NCI-H1436 treated with DMSO at 0.1 percent for 48 hours (cell line): ENCODE measurements at places on chromosomes 1 and 21.

DNA sequence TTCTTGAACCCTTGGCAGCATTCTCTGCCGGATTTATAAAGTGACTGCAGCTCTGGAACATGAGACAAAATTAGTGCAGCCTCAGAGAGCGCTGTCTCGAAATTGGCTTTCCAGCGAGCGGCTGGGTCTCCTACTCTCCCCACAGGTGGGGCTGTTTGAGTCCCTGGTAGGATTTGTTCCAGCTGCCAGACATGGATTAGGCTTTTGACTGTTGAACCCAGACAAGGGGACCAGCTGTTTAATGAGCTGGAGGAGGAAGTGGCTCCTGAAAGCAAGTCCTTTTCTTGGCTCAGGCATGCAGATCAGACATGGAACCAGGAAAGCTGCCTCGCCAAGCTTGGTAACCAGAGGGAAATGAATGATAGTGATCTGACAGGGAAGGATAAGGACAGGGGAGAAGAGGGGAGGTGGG is 69.6 kb downstream of the UBIAD1 start:
- DNase-seq: no peak

DNA sequence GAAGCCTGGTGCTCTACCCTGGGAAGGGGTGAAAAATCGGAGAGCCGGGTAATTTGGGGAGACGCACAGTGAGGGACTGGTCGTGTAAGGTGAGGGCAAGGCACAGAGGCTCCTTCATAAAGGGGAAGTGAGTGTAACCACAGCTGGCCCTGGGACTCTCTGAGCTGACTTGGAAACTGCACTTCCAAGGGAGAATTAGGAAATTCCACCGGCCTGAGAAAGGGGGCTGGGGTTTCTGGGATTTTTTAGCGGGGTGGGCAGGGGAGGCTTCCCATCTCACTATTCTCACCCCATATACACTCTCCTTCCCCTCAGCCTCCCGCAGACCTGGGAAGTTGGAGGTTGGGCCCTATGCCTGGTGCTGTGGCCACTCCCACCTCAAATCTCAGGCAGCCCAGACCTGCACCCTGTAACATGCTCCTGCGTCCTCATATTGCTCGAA is 88.3 kb upstream of the IPO9 start:
- no peak for DNase-seq

DNA sequence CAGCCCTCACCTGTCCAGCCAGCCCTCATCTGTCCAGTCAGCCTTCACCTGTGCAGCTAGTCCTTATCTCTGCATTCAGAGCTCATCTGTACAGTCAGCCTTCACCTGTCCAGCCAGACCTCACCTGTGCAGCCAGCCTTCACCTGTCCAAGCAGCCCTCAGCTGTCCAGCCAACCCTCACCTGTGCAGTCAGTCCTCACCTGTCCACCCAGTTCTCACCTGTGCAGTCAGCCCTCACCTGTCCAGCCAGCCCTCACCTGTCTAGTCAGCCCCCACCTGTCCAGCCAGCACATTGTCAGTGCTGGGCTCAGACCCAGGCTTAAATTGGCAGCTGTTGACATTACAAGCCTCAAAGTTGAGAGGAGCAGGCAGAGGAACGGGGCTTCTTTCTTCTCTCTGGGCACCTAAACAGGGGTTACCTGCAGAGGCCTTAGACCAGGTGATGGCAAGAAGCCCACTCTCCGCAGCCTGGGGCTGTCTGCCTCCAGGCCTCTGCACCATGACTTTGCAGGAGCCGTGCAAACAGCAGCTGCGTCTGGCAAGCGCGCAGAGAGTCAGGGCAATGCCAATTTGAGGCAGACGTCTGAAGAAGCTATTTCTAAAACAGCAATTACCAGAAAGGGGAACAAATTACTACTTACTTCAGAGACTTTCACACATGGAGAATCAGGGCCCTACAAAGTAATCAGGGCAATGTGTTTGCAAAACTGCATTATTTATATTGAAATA is 506.1 kb downstream of the NPHP4 start:
- DNase-seq: no peak

GRCh38 chr1:51328926-51329325 is 1.4 kb downstream of the TTC39A start:
- no peak for DNase-seq

- no peak for DNase-seq
Observed at GRCh38 chr1:224196813-224197600, 14.0 kb downstream of the DEGS1 start.

DNA sequence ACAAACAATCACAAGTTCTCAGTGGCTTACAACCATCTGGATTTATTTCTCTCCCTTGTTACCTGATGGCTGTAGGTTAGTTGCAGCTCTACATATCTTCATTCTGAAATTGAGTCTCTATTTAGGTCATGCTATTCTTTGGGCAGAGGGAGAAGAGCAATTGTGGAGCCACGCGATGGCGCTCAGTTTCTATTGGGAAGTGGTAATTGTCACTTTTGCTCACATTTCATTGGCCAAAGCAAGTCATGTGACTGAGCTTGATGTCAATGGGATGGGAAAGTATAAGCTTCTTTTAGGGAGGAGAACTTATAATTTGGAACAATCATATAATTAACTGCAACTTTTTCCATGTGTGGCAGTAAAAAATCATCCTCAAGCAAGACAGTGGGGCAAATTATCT is 166.5 kb downstream of the LMO4 start:
- DNase-seq: no peak

GRCh38 chr1:30765556-30766434 is 8.2 kb upstream of the LAPTM5 start:
- DNase-seq: no peak

DNA sequence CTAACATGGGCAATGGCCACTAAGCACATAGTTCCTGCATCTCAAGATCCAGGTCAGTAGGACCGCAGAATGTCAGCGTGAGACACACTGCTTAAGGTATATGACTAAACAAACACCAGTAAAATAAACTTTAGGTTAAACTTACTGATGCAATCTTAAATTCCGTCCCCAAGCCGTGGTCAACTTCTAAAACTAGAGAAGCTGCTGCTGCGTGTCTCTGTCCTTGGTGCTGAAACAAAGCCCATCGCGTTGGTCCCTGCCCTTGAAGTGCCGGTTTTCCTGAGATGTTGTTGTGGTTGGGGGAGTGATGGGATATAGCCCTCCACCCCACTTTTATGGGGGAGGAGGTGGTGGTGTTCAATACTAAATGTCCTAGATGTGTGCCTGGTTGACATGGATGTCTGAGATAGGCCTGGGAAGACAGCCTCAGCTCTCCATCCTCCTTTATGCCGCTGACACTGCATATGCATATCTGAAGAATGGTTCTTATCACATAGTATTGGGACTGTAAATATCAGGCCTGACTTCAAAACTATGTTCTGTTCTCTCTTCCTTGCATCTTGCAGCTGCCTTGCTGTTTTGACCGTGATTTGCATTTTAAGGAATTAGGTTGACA is 72.0 kb upstream of the KCNA3 start:
- DNase-seq: no peak

DNA sequence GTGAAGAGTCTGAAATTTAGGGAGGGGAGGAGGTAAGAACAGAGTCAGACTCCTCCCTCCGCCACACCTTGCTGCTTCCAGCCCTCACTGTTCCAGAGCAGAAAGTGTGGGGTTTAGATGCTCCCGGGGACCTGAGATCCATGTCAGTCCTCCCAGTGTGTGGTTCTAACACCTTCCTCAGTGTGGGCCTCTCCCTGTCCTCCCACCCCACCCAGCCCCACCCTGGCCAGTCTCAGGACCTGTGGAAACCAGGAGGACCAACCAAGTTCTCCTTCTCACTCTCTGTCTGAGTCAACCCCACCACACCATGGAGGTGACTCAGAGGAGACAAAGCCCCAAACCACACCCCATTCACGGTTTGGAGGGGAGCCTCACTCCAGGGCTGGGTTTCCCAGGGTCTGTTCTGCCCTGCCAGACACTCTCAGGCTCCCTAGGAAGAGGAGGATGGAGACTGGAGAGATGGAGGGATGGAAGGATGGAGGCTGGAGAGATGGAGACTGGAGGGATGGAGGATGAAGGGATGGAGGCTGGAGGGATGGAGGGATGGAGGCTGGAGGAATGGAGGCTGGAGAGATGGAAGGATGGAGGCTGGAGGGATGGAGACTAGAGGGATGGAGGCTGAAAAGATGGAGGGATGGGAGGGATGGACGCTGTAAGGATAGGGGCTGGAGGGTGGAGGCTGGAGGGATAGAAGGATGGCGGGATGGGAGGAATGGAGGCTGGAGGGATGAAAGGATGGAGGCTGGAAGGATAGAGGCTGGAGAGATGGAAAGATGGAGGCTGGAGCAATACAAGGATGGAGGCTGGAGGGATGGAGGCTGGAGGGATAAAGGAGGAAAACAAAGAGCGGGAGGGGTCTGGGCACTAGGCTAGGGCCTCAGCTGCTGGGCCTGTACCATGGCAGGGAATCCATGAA is 100.9 kb upstream of the RUNX3 start:
- no peak for DNase-seq

DNA sequence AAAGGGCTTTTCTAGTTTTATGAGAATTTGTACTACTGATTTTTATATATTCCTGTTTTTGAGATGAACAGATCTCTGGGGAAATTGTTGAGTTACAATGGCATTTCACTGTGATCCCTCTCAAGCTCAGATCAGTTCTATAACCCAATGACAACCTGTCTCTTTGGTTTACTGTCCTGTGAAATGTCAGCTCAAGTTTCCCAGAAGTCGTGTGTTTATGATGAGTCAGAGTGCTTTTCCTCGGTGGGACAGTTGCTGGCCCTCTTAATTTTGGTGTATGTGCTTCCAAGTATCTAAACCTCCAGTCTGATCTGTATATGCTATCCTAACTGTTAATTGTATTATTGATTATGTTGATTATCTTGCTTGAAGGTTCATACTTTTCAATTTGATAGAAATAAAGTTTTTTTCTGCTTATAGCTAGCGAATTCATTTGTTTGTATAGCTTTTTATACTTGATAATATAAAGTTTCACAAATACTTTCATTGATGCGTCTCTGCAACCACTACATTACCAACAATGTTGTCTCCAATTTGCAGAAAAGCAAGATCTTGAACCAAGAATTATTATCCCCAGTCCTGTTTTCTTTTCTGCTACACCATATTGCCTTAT is 77.5 kb upstream of the DNAJC6 start:
- DNase-seq: no peak

DNA sequence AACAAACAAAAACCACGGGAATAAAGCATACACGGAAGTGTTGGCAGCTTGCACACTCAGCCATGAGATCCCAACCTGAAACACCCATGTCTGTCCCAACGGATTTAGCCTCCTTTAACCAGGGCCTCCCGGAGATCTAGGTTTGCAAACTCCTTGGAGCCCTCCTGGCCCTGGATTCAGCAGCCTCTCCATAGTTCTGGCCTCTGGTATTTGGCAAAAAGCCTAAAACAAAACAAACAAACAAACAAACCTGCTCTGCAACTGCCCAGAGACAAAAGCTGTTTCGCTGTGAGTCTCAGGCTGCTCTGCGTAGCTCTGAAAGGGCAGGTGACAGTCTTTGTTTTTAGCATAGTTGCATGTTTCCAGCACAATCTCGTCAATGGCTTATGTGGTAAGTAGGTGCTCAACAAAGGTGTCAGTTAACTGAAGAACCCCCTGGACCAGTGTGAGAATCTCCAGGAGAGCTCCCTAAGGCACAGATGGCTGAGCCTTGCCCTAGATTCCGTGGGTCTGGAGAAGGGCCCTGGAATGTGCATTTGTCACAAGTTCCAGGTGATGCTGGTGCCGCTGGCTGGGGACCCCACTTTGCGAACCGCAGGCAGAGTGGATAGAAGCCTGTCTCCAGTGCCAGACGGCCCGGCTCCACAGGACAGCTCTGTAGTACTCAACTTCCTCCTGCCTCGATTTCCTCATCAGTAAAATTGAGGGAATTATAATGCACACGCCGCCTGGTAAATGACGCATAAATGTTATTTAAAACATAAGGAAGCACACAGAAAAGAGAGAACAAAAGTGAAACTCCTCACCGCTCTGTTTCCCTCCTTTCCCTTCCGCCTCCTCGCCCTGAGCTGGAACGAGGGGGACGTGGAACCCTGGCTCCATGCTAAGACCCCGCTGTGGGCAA is 86.2 kb downstream of the RIPK4 start:
- DNase-seq: no peak

DNA sequence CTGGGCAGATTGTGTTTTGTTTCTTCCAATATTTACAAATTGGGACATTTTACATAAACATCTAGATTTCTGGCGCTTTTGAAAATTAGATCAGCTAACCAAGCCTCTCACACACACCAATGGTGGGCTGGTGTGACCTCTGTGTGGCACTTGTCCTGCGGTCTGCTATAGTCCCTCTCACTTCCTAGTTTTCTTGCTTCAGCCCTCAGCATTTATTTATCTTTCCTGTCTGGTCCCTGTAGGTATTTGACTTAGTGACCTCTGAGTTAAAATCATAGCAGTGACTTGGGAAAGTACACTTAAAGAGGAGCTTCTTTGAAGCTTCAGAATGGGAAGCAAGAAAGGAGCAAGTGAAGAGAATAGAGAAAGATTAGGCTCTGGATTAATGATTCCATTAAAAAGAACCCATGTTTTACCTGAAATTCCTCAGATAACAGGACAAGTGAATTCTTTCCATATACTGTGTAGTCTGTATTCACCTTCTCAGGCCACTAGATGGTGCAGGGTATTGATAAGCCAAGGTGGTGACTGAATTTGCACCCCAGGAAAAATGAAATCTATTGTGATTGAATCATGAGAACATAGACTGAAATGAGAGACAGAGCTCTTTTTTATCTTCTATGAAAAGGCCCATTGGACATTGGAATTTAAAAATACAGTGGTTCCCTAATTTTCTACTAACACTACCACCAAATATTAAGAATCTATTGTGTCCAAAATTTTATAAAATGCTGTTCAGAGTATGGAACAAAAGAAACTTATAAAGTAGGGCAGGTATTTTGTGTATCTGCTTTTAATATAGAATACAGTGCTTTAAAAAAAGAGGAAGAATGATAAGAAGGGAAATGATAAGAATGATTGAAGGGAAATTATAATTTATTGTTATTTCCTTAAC is 7.1 kb upstream of the DIPK1A start:
- no peak for DNase-seq

DNA sequence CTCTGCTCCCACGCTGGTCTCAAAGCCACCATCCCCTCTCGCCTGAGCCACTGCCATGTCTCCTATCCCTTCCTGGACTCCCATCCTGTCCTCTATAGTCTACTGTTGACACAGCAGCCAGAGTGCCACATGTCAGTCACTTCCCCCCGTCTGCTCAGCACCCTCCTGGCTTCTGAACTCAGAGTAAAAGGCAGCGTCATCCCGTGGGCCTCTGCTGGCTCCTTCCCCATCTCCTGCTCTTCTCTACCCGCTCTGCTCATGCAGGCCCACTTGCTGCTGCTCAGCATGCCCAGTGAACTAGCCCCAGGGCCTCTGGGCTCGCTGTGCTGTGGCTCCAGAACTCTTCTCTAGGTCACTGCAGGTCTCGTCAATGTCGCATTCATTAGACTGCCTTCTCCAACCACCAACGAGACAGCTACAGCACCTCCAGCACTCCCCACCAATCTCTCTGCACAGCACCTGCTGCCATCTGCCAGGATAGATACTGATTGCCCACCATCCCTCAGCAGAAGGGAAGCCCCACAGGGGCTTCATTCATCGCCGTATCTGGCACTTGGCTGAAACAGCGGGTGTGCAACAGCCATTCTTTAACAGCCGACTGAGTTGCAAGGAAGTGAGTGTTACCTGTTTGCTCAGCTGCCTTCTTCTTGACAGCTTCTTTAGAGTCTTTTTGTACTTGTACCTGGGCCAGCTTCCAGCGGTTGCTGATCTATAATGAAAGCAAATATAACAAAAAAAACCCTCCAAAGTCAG is 11.8 kb upstream of the SRM start:
- DNase-seq: no peak

- no peak for DNase-seq
Observed at GRCh38 chr21:14693997-14694396, 147.9 kb upstream of the SAMSN1 start.
